Activated naive CD8-positive, alpha-beta T cell treated with anti-CD3 and anti-CD28 coated beads, Interleukin-2, amount 10 ng/mL, durations not matched to agents 7 days and 5 days (primary cell): ENCODE measurements at places on chromosomes 16 and 17.
A peak's percentile ranks its signal among the peaks of the same experiment; 100 is the strongest.

DNA sequence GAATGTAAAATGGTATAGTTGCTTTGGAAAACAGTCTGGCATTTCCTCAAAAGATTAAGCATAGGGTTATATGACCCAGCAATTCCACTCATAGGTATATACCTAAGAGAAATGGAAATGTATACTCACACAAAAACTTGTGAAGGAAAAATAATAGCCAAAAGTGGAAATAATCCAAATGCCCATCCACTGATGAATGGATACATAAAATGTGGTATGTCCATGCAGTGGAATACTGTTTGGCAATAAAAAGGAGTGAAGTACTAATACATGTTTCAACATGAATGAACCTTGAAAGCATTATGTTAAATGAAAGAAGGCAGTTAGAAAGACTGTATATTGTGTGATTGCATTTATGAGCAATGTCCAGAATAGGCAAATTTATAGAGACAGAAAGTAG, 25.1 kb downstream of the NUP93 start:
- no peak for DNase-seq
- H3K27me3 ChIP-seq, result no peaks in the 10 kb centered on the region
- H3K4me3 ChIP-seq, result no peak overlapping the region

- H3K27me3 ChIP-seq, result no peaks in the 10 kb centered on the region
- no peaks in the 10 kb centered on the region for H3K36me3 ChIP-seq
Measured at GRCh38 chr16:65099607-65100006, 22.3 kb downstream of the CDH11 start.

DNA sequence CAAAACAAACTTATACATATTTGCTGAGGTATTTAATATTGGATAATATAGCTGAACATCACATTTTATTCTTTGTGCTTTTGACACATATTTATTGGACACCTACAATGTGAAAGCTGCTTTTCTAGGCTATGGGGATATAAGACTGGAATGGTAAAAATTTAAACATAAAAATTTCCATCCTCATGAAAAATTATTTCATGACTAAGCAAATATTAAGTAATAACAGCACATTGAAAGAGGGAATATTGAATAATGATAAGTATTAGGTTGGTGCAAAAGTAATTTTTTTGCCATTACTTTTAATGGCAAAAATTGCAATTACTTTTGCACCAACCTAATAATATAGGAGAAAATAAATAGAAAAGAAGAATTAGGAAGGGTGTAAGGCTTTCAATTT, 972.5 kb upstream of the CDH8 start:
- H3K4me3 ChIP-seq, result no peak overlapping the region
- no peaks in the 10 kb centered on the region for H3K36me3 ChIP-seq
- H3K27ac ChIP-seq, result no peak overlapping the region
- DNase-seq, result no peak
- H3K4me1 ChIP-seq, result no peaks in the 10 kb centered on the region

DNA sequence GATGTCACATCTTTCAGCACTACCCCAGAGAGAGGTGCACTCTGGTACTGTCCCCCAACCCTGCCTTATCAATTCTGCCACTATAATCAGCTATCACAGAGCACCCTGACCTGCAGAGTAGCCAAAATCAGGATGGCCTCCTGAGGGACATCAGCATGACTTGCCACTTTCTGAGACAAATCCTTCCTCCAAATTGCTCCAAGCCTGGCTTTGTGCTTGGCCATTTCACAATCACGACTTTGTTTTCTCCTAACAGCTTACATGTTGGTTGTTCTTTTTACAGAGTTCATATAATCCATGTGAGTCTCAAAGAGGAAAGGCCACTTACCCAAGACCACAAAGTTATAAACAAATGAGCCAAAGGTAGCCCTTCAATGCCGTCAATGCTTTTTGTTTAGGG, 449.0 kb upstream of the CDH5 start:
- DNase-seq, result no peak
- no peaks in the 10 kb centered on the region for H3K4me1 ChIP-seq
- H3K27me3 ChIP-seq, result no peaks in the 10 kb centered on the region
- H3K27ac ChIP-seq, result no peak overlapping the region

GRCh38 chr16:56626685-56627084, 1.1 kb downstream of the MT1E start:
- H3K36me3 ChIP-seq, result peaks cover 4% of the 10 kb centered on the region
- H3K4me1 ChIP-seq, result peaks cover 17% of the 10 kb centered on the region
- H3K27ac ChIP-seq, result no peak overlapping the region
- peak overlapping the region; percentile 94 for H3K4me3 ChIP-seq
- no peak for DNase-seq

DNA sequence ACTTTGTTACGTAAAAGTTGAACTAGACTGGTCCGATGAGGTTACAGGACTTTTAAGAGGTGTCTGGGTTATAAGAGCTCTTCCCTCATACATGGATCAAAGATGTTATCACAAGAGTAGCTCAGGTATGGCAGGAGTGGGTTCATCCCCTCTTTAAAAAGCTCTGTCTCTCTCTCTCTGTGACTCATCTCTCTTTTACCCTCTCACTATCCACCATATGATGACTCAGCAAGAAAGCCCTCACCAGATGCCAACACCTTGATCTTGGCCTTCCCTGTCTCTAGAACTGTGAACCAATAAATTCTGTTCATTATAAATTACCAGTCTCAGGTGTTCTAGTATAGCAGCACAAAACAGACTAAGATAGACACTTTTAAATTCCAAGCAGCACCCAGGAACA, 1.9 kb upstream of the CLEC19A start:
- no peaks in the 10 kb centered on the region for H3K36me3 ChIP-seq
- no peaks in the 10 kb centered on the region for H3K4me1 ChIP-seq
- no peak overlapping the region for H3K4me3 ChIP-seq

DNA sequence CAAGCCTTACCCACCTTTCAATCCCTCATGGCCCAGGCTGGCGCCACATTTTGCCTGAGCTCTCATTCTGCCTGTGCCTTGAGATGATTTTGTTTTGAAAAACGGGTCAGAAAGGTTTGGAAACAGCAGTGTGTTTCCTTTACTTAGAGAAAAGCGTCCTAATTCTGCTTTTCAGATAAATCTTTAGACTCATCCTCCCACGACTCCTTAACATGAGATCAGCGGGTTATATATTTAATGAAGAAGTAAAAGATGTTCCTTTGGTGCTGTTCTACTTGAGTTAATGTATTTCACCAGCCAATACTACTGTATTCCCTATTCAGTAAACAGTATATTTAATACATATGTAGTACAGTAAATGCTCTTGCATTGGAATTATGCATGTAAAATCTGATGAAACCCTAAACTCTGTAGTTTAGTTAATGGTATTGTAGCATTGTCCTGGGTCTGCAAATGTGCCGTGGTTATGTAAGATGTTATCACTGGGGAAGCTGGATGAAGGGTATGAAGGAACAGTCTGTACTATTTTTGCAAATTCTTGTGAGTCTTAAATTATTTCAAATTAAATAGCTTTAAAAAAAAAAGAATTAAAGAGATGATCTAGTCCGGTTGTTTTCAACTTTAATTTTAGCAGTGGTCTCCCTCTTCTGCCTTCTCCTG, 199.4 kb upstream of the CACNG5 start:
- H3K27me3 ChIP-seq, result no peaks in the 10 kb centered on the region
- DNase-seq, result no peak
- no peak overlapping the region for H3K27ac ChIP-seq
- peaks cover 26% of the 10 kb centered on the region for H3K4me1 ChIP-seq

- no peaks in the 10 kb centered on the region for H3K27me3 ChIP-seq
- no peak for DNase-seq
- peaks cover 16% of the 10 kb centered on the region for H3K36me3 ChIP-seq
- H3K27ac ChIP-seq, result no peak overlapping the region
Measured at GRCh38 chr17:17814162-17815061, 22.4 kb downstream of the SREBF1 start.

GRCh38 chr17:32265192-32265923, at the start of gene RHBDL3:
Gene RHBDL3 (plus strand): TSS chr17:32265832. CDS start chr17:32266190, 358 bp downstream.
- H3K4me3 ChIP-seq, result peak within 1 kb of the TSS; percentile 76
- no peaks in the 10 kb centered on the region for H3K36me3 ChIP-seq
- peaks cover 75% of the 10 kb centered on the region for H3K27me3 ChIP-seq

DNA sequence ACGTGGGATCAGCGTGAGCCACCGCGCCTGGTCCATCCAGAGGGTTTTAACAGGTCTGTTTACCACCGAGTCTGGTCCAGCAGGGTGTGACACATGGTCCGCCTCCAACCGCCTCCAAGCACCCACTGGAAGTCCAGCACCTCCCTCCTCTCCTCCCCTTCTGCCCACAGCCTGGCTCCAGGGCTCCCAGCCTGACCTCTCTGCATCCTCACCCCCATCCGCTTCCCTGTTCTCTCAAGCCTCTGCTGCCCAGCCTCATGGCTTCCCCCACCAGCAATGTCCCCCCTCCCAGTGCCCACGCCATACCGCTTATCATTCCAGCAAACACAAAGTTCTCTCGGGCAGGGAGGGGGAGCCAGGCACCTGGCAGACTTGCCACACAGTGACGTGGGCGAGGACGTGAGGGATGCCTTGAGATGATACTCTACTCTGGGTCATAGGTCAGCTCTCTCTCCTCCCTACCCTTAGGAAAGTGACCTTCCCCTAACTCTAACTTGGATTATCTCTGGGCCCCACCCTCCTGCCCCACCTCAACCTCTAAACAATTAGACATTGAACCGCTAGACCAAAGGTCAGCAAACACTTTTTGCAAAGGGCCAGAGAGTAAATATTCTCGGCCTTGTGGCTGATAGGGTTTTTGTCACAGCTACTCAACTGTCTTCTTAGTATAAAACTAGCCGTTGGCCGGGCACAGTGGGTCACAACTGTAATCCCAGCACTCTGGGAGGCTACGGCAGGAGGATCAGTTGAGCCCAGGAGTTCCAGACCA, 23.1 kb downstream of the CDC42EP4 start:
- no peak for DNase-seq
- no peaks in the 10 kb centered on the region for H3K27me3 ChIP-seq
- no peak overlapping the region for H3K4me3 ChIP-seq
- no peak overlapping the region for H3K27ac ChIP-seq

DNA sequence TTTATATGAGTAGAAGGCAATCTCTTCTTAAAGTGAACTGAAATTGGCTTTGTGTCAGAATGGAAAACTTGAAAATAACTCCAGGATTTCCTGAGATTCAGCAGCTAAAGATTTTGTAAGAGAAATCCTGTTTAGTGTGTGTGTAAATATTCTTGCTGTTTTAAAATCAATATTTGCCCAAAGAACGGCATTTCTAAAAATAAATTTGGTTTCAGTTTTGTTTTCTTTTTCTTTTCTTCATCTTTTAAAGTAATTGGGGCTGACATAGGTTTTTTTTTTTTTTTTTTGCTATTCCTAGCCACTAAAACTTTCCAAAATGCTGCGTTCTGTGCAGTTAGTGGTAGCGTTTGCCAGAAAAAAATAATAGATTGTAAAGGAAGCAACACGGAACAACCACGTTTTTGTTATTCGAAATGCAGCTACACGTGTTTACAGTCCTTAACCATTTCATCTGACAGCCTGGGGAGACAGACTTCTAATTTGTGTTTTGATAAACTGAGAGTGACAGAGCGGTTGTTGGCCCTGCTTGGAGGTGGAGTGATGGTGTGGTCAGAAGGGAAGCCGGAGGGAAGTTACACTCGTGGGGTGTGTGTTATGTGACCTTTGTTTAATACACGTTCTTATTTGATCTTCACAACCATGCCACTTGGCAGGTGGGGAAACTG, 21.6 kb upstream of the SMPD3 start:
- peak overlapping the region; percentile 91 for H3K27ac ChIP-seq
- no peaks in the 10 kb centered on the region for H3K36me3 ChIP-seq
- H3K4me3 ChIP-seq, result peak overlapping the region; percentile 81

GRCh38 chr16:80488167-80488566, 52.6 kb upstream of the DYNLRB2 start:
- peaks cover 1% of the 10 kb centered on the region for H3K4me1 ChIP-seq
- no peak overlapping the region for H3K27ac ChIP-seq
- no peak for DNase-seq
- H3K36me3 ChIP-seq, result no peaks in the 10 kb centered on the region

- DNase-seq, result no peak
- H3K27ac ChIP-seq, result no peak overlapping the region
- H3K27me3 ChIP-seq, result peaks cover 2% of the 10 kb centered on the region
- peaks cover 9% of the 10 kb centered on the region for H3K4me1 ChIP-seq
Measured at GRCh38 chr17:50093807-50094206, 1.3 kb upstream of the PDK2 start.

DNA sequence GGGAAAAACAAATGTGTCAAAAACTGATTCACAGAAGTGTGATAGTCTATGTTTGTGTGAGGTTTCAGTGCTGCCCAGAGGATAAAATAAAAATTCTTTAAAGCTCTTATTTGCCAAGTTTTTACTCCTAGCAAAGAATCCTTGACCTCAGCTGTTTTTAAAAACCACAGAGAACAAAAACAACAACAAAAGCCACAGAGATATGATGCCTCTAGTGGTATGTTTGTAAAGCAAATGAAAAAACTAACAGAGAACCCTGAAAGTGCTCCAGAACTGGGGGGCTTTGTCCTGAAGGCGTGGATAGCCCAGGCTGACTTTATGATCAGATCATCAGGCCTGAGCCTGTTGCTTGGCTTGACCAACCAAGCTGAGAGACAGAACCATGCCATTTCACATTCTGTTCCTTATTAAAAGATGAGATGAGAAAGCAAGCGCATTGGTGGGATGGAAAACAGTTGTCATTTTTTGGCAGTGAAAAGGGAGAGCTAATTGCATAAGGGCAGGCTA, 411.0 kb downstream of the CPPED1 start:
- no peaks in the 10 kb centered on the region for H3K36me3 ChIP-seq
- DNase-seq, result no peak
- no peak overlapping the region for H3K4me3 ChIP-seq
- no peak overlapping the region for H3K27ac ChIP-seq

DNA sequence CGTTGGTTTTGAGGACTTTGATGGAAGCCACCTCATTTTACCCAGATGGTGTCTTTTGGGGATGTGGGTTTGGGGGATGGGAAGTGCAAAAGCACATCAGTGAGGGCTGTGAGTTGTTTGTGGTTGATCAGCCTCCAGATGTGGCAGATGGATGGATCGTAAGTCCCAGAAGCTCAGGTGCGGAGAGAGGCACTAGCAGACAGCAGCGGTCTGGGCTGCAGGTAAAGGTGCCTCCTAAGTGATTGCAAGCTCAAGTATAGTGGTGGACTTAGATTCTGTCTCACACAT, 18.0 kb downstream of the HS3ST3B1 start:
- peak overlapping the region; percentile 30 for H3K4me3 ChIP-seq
- H3K4me1 ChIP-seq, result peaks cover 21% of the 10 kb centered on the region
- peak overlapping the region; percentile 54 for H3K27ac ChIP-seq
- DNase-seq, result no peak

GRCh38 chr17:78665387-78665951, 88.3 kb upstream of the DNAH17 start:
- H3K27me3 ChIP-seq, result no peaks in the 10 kb centered on the region
- H3K36me3 ChIP-seq, result peaks cover 7% of the 10 kb centered on the region
- H3K27ac ChIP-seq, result peak overlapping the region; percentile 81
- no peak for DNase-seq

- H3K36me3 ChIP-seq, result peaks cover 5% of the 10 kb centered on the region
- DNase-seq, result peak; percentile 34
- peak overlapping the region; percentile 35 for H3K4me3 ChIP-seq
- no peak overlapping the region for H3K27ac ChIP-seq
- peaks cover 72% of the 10 kb centered on the region for H3K27me3 ChIP-seq
Measured at GRCh38 chr16:54283725-54284318, 2.8 kb downstream of the IRX3 start.
